Stimulated activated CD4-positive, alpha-beta T cell treated with anti-CD3 and anti-CD28 coated beads, TNF-alpha, amount 100 ng/mL, for 24 hours (primary cell): ENCODE measurements at places on chromosomes 2 and 18.

DNA sequence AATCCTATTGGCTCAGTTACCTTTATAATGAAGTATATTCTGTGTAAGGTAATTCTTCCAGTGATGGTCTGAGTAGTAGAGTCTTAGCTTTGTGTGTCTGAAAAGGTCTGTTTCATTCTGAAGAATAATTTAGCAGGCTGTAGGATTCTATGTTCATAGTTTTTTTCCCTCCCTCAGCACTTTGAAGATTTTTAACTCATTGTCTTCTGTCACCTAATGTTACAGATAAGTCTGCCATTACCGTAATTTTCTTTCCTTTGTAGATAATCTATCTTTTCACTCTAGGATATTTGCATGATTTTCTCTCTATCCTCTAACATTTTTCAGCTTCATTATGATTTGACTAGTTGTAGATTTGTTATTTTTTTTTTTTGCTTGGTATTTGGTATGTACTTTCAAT, 22.7 kb downstream of the INSIG2 start:
- no peak for DNase-seq

- DNase-seq: no peak
Observed at GRCh38 chr2:122663620-122664019, 908.2 kb downstream of the TSN start.

- no peak for DNase-seq
Observed at GRCh38 chr2:88832311-88832991, 141.0 kb downstream of the RPIA start.

DNA sequence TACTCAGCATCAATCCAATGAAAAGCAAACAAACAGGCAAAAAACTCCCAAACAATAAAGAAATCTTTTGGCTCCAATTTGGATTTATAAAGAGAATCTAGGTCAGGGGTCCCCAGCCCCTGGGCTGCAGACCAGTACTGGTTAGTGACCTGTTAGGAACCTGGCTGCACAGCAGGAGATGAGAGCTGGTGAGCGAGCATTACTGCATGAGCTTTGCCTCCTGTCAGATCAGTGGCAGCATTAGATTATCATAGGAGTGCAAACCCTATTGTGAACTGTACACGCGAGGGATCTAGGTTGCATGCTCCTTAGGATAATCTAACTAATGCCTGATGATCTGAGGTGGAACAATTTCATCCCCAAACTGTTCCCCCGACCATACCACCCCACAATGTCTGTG, 102.2 kb downstream of the KIAA1328 start:
- DNase-seq: no peak

- DNase-seq: no peak
Observed at GRCh38 chr18:11906176-11906575, 1.9 kb downstream of the MPPE1 start.

GRCh38 chr2:60536746-60537145, 16.7 kb downstream of the BCL11A start:
- DNase-seq: no peak

DNA sequence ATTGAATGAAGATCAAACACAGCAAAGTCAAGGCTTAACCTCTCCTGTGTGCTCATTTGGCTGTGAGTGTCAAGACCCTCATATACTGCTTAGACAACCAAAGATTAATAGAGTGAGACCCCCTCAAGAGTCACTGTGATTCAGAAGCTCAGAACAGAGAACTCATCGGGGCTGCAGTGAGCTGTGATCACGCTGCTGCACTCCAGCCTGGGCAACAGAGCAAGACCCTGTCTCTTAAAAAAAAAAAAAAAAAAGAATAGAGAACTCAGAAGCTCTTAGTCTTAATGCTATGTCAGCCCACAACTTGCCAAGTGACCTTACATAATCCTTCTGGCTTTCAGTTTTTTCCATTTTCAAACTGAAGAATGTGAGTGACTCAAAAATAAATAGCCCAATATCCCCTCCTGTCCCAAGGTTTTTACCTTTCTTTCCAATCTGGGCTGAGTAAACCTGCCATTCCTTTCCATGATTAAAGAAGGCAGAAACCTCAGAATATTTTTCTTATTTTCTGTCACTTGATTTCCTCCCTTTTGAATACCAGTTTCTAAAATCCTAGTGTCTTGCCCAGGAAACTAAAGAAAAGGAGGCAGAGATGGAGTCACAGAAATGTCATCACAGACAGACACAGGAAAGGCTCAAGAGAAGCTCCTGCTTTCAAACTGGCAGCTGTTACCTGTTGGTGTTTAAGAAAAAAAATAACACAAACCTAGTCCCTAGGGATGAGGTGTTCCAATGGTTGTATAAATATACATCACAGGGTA, 102.4 kb downstream of the CACNB4 start:
- no peak for DNase-seq

DNA sequence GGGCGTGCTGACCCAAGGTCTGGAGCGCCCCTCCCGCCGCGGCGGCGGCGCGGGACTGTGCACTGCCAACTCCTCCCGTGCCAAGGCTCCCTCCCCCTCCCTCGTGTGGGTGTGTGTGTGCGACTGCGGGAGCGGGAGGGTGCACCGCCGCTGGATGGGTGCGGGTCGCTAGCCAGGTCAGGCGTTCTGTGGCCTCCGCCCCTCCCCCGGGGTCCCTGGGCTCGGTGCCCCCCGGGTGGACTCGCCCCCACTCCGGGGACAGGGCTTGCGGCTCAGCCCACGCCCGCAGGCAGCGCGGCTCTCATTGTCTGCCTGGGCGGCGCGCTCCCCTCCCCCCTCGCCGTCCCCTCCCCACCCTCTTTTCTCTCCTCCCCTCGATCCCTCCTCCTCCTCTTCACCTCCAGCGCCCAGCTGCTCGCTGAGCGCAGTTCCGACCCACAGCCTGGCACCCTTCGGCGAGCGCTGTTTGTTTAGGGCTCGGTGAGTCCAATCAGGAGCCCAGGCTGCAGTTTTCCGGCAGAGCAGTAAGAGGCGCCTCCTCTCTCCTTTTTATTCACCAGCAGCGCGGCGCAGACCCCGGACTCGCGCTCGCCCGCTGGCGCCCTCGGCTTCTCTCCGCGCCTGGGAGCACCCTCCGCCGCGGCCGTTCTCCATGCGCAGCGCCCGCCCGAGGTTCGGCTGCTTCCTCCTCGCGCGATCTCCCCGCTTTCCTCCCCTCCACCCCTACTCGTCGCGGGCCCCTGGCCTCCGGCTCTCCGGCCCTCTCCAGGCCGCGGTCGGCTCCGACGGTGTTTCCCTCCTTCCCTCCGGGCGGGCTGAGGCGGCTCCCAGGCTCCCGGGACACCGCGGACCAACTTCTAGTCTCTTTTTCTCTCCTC, at the start of gene GATA6:
GATA6 (plus strand) TSS at position 579 of the 878 bp plus-strand sequence. CDS start 1,556 bp downstream, outside the sequence.
- no peak for DNase-seq

GRCh38 chr2:185676316-185676715, 62.3 kb upstream of the FSIP2 start:
- no peak for DNase-seq

GRCh38 chr18:35620765-35621164, 39.2 kb downstream of the GALNT1 start:
- DNase-seq: no peak

DNA sequence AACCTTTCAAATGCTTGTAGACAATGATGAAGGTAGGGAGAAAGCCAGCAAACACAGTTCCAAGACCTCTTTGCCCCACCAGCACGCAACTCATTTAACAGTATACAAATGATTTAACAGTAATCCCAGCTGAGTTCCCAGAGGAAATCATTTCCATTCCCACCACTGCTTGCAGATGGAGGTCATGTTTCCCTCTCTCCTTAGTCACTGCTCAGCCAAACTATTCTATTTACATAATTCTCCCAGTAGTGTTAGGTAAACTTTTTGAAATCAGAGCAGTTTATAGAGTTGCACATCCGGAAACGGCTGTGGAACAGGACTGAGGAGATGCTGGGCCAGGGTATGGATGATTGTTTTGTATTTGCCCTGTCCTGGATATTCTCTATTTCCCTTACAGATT, 328.5 kb downstream of the FIGN start:
- no peak for DNase-seq

- no peak for DNase-seq
Observed at GRCh38 chr2:23544589-23545295, 159.8 kb downstream of the KLHL29 start.

GRCh38 chr2:176280156-176280555, 10.9 kb downstream of the MTX2 start:
- no peak for DNase-seq

GRCh38 chr2:201933792-201934237, 99.8 kb upstream of the FZD7 start:
- DNase-seq: no peak

GRCh38 chr2:232979871-232980461, 33.1 kb downstream of the NGEF start:
- DNase-seq: no peak

- no peak for DNase-seq
Observed at GRCh38 chr2:163570391-163570790, 165.4 kb downstream of the FIGN start.

- DNase-seq: peak; percentile 53
Observed at GRCh38 chr2:101831351-101831865, 133.9 kb downstream of the MAP4K4 start.

- no peak for DNase-seq
Observed at GRCh38 chr2:20419007-20419576, 27.8 kb upstream of the RHOB start.

DNA sequence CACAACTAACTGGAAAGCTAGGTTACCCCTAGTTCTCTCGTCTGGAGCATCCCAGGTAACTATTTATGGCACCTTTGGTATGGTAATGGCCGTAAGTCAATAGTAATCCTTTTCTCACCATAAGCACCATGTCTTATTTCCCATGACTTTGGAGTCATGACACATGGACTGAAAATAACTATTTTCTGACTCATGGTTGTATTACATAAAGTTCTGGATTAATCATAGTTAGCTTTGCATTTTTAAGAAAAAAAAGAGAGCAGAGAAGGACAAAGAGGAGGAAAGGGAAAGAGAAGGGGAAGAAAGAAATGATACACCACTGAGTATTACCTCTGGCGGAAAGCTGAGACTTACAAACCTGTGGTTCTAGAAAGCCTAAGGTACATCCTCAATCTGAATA, 99.3 kb downstream of the BIN1 start:
- no peak for DNase-seq

GRCh38 chr2:227783404-227784138, 30.1 kb upstream of the CCL20 start:
- no peak for DNase-seq

DNA sequence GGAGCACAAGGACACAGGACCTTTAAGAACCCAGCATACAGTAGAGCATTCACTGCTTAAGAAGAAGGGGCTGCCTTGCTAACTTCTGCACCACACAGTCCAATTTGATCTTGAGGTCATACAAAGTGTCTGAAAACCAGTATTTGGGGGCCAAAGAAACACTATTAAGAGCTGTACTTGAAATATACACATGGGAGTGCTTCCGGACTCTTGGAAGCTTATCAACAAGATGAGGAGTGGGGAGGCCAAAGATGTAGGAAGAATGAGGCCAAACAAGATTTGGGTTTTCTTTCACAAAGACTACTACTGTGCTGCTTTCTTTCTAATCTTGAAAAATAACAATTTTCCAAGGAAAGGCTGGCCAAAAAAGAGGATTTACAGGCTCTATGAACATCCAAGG, 24.8 kb upstream of the MALL start:
- no peak for DNase-seq

- DNase-seq: peak; percentile 73
Observed at GRCh38 chr2:172461591-172462372, 34.4 kb downstream of the ITGA6 start.

- no peak for DNase-seq
Observed at GRCh38 chr2:8202132-8202531, 479.7 kb upstream of the ID2 start.

DNA sequence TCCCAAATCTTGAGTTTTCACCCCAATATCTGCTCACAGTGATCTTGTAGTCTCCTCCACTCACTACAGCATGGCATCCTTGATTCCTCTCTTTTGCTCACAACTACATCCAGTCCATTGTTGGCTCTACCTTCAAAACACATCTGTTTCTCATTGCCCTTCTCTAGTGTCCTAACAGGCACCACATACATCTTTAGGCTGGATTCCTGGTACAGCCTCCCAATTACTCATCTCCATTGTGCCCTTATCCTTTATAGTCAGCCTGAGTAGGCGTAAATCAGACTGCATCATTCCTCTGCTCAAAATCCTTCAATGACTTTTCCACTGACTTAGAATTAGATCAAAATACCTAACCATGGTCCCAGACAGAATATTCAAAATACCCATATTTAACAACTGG, 10.7 kb upstream of the TAF1B start:
- no peak for DNase-seq

DNA sequence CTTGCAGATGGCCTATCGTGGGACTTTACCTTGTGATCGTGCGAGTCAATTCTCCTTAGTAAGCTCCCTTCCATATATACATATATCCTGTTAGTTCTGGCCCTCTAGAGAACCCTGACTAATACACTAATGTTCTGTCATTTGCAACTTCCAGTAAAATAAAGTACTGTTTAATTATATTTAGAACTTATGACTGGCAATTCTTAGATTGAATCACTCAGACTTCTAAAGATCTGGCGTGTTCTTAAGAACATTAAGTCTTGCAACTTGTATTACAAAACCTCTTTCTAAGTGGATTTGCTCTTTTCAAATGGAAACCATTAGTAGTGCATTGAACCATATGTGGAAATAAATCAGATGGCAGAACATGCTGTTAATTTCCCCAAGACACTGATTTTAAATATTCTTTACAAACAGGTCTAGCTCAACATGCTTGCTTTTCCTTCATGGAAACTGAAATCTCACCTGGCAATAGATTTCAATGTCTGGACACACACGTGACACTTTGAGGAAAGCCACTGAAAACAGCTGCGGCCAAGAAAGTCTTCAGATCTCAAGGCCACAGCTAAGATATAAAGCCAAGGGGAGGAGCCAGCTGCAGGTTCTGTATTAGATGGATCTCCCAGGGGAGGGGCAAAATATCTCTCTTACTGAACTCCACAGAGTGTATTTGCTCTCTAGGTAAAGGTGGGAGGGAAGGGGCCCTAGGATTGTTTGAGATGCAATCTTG, 50.6 kb downstream of the PMAIP1 start:
- DNase-seq: no peak

DNA sequence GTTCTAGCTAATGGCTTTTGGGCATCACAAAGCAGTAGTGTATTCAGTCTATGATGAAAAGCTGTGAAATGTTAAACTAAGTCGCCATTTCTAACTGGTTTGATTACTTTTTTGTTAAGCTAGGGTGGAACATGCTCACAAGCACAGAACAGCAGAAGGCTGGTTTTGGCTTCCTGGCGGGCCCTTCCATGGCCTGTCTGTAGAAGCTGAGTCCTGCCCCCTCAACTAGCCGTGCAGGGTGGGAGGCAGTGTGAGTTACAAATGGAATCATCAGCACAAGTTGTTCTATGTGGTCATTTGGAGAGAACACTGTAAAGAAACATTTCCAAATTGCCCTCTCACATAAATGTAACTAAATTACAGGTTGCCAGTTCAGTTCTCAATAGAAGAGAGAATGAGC, 290.8 kb downstream of the ALPK2 start:
- no peak for DNase-seq

GRCh38 chr2:239359196-239359912, 41.5 kb downstream of the HDAC4 start:
- DNase-seq: no peak

GRCh38 chr2:9767656-9768281, 75.5 kb upstream of the TAF1B start:
- no peak for DNase-seq

- DNase-seq: no peak
Observed at GRCh38 chr18:31776093-31776492, 15.4 kb upstream of the SLC25A52 start.
